Right hindlimb (tissue), 1 donor: ENCODE measurements at places on chromosomes 7 and 10.

GRCh38 chr7:156232931-156233705 lies 407.5 kb upstream of the RNF32 start:
- no peak for DNase-seq

GRCh38 chr10:103967448-103968071 lies 620 bp downstream of the SLK start:
- DNase-seq: peak; percentile 33

DNA sequence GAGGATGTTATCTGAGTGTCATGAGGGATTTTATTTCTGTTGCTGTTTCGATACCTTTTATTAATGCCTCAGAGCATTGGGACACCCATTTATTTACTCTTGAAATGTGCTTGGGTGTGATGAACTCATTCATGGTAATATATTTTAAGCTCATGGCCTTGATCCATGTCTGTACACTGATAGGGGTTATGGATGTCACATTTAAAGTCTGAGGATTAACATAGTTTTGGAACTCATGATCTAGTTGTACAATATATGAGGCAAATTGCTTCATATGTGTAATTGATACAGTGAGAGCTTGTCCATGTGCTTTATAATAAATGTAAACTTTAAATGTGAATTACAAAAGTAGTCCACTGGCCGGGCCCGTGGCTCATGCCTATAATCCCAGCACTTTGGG lies 23.0 kb upstream of the ZRANB1 start:
- DNase-seq: no peak

- no peak for DNase-seq
These were observed 66.6 kb downstream of the CAV1 start for GRCh38 chr7:116591202-116592040.

DNA sequence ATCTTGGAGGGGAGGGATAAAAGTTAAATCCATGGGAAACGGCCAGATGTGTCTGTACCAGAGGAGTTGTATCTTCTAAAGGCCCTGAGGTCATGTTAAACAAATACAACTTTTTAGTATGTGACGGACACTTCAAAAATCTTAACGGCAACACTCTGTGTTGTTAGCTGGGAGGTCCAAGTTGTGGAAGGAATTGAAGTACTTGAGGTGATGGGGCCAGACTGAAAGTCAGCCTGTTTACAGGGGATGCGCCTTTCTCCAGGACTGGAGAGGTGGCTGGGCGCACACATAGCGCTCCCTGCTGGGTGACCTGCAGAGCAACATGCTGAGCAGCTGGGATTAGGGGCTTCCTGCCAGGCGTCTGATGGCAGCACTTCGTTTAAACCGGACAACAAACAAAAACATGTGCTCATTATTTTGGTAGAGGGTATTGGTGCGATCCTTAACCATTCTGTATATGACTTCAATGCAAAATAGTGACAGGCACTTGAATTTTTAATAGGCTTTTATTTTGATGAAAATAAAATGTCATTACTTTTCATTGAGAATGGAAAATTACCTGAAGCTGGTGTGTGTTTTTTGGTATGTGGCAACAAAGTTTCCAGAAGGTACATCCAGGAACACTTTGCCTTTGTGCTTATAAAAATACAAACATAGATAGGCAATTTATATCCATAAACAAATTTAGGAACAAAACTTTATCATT lies 198.2 kb downstream of the MLLT10 start:
- DNase-seq: peak; percentile 85

DNA sequence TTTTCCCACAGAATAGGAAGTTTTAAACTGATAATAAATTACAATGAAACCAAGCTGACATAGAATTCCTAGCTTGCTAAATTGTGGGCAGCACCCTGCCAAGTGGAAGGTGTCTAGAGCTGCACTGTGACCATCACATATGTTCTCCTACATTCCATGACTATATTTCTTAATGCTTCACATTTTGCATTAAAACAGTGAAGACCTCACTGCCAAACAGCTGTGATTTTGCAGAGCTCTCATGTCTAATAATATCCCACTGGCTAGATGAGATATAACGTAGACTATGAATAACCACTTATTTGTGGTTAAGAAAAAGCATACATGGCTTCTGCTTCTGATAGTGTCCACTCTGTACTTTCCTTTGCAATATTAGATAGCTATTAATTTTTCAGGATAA lies 228.3 kb upstream of the TEX47 start:
- no peak for DNase-seq

- peak; percentile 85 for DNase-seq
These were observed at the start of gene HPS1 for GRCh38 chr10:98446661-98447221. TSS of gene HPS1 (minus strand) at chr10:98446935. CDS start at chr10:98443240, 3,695 bp downstream.

- DNase-seq: no peak
These were observed 333.1 kb downstream of the DNAJB6 start for GRCh38 chr7:157669768-157670351.

- DNase-seq: no peak
These were observed 720.8 kb downstream of the AUTS2 start for GRCh38 chr7:70319057-70319456.

GRCh38 chr7:47428052-47428767 lies 153.7 kb downstream of the TNS3 start:
- no peak for DNase-seq

GRCh38 chr7:158996214-158997109 lies 140.1 kb downstream of the DYNC2I1 start:
- no peak for DNase-seq
